ENCODE measurements at places on chromosomes 16 and 17. TPM values are rescaled to one million over a fixed set of nuclear protein-coding genes. Genes with fewer than 3 reads are reported as not detected.

Gene KRT34
- total RNA-seq, result 1.4 TPM

Gene ABCC6
- total RNA-seq, result 1.7 TPM

Gene KRT36
- total RNA-seq, result not detected

Gene LRRC37A
- 1.3 TPM for total RNA-seq

Gene MYH2
- total RNA-seq, result not detected

- no peak for DNase-seq
Observed at GRCh38 chr16:24114876-24115275, 141.3 kb upstream of the CACNG3 start.

GRCh38 chr16:31179219-31179746, 656 bp upstream of the FUS start:
- DNase-seq, result no peak

GRCh38 chr16:67000384-67001351, 12.3 kb downstream of the CES4A start:
- DNase-seq, result peak; percentile 30

GRCh38 chr17:55784666-55785065, 33.8 kb downstream of the PCTP start:
- no peak for DNase-seq

- DNase-seq, result no peak
Observed at GRCh38 chr16:62985722-62986121, 949.5 kb upstream of the CDH8 start.

DNA sequence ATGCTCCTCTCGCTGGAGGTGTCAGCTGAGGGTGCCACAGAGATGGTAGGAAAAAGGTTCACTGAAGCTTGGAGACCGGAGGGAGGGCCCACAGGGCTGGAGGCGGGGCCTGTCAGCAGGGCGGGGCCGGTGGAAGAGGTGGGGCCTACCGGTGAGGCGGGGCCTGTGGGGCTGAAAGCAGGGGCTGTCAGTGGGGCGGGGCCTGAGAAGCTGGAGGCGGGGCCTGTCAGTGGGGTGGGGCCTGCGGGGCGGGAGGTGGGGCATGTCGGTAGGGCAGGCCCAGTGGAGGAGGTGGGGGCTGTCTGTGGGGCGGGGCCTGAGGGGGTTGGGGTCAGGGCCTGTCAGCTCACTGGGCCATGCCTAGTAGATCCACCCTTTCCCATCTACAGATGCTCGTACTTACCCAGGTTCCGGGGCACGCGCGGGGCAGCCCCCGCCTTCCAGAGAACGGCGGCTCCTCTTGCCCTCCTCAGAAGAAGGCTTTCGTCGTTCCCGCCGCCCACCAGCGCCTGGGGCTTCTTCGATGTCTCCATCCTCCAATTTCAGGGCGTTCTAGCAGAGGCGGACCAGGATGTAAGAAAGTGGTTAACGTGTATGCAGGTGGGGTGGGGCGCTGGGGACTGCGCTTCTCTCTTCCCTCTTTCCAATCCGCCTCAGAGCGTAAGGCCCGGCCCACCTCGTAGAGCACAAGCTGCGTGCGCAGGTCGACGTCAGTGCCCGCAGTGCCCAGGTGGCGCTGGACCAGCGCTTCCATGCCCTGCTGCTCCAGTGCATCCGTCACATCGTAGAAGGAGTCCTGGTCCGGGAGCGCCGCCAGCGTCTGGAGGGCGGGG, 9.8 kb downstream of the TMEM208 start:
- no peak for DNase-seq

DNA sequence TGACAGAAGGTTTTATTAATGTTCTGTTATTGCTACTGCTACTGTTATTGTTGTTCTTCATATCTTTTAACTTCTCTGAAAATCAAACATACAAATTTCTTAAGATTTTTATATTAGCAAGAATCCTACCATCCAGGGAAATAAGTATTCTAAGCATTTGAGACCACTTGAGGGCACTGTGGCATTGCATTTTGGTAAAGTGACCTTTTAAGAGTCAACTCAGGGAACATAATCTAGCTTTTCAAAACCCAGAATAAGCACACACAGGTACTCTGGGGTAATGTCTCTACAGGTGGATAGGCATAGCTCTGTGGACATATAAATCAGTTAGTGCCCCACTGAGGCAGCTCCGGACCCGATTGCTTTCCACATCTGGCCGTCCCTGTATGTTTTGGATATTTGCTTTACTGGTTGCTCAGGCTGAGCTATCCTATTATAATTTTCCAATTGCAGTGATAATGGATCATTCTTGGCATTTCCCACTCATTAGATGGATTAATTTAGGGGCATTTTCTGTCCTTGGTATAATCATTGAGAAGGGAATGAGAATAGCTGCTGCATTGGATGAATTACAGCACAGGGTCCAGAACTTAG, 1425.1 kb upstream of the CDH8 start:
- no peak for DNase-seq

DNA sequence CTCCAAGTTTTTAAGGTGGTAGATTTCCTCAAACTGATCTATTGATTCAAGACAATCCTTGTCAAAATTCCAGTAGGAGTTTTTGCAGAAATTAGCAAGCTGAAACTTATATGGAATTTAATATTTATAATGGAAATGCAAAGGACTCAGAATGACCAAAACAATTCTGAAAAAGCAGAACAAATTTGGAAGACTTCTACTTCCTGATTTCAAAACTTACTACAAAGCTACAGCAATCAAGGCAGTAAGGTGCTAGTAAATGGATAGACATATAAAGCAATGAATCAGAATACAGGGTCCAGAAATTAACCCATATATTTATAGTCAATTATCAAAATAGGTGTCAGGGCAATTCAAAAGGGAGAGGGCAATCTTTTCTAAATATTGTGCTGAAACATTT, 11.8 kb upstream of the IL21R start:
- no peak for DNase-seq

- DNase-seq, result no peak
Observed at GRCh38 chr17:14871921-14872320, 393.2 kb downstream of the PMP22 start.

DNA sequence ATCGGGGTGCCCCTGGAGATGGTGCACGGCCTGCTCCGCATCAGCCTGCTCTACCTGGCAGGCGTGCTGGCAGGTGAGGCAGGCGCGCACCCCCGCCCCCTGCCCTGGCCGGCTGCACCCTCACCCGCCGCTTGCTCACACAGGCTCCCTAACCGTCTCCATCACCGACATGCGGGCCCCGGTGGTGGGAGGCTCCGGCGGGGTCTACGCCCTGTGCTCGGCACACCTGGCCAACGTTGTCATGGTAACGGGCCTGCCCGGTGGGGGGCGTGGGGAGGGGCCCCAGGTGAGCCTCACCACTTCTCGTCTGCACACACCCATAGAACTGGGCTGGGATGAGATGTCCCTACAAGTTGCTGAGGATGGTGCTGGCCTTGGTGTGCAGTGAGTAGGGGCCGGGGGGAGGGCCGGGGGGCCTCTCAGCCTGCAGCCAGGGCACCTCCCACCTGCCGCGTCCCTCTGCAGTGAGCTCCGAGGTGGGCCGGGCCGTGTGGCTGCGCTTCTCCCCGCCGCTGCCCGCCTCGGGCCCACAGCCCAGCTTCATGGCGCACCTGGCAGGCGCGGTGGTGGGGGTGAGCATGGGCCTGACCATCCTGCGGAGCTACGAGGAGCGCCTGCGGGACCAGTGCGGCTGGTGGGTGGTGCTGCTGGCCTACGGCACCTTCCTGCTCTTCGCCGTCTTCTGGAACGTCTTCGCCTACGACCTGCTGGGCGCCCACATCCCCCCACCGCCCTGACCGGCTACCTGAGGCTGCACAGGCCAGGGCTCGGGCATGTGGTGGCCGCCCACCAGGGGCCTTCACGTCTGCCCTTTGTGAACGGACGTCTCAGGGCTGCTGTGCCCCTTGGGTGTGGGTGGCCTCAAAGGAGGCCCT, 2.1 kb downstream of the RHBDL1 start:
- DNase-seq, result no peak

DNA sequence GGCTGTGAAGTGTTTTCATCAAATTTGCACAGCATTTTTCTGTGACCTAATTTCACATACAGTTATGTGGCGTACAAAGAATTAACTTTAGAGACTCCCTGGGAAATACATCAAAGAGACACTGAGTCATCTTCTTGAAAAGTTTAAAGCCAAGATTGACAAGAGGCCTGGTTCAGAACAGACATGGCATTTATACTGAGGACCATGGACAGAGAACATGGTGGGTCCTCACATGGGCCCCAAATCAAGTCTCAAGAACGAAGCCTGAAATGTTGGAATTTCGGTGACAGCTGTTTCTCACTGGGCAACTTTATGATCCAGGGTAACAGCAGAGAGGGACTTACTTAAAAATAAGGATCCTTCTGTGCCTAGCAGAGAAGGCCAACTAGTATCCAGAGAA, 311.5 kb upstream of the KCNJ16 start:
- no peak for DNase-seq

DNA sequence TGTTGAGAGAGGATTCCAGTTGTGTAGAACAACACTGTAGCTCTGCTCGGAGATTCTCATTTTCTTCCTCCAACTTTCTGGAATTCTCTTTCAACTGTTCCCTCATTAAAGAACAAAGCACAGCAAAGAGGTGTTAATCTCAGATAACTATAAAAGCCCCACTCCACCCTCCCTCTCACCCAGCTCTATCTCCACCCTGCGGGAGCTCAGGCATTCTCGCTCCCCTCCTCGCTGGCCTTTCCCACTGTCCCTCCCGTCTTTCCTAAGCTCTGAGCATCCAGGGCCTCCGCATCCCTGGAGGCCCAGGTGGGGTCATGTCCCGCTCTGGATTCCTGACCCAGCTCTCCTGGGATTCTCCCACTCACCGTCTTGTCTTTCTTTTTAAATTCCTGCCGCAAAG, 35.1 kb downstream of the DHX38 start:
- no peak for DNase-seq

DNA sequence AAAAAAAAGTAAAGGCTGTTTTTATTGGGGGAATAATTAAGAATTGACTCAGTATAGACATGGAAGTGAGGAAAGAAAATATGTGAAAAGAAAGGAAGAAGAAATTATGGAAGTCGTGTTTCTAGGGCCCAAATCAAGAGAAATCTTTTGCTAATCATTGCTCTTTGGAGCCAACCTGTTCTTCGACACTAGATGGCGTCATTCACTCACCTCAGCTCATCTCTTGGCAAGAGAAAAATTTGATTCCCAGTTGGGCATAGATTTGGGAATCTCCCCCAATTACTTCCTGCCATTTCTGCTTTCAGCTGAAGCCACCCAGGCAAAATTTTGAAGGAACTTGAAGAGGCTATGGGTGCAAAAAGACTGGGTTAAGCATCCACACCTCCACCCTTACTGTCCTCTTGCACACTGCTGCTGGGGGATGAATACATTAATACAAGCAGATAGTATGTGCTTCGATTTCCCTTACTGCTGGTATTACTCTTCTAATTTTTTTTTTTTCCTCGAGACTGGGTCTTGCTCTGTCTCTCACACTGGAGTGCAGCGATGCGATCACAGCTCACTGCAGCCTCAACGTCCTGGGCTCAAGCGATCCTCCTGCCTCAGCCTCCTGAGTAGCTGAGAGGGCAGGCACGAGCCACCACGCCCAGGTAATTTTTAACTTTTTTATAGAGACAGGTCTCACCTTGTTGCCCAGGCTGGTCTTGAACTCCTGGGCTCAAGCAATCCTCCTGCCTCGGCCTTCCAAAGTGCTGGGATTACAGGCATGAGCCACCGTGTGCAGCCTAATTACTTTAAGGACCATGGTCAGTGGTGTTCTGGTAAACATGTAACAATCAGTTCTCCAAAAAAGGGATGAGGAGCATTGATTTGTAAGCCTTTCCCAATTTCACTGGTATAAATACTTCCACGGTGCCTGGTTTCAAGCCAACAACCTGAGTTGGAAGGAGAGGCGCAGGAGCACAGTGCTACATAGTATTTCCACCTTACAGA, 13.5 kb downstream of the PSMD7 start:
- peak; percentile 53 for DNase-seq
